ENCODE measurements at places on chromosomes 6 and 20.

DNA sequence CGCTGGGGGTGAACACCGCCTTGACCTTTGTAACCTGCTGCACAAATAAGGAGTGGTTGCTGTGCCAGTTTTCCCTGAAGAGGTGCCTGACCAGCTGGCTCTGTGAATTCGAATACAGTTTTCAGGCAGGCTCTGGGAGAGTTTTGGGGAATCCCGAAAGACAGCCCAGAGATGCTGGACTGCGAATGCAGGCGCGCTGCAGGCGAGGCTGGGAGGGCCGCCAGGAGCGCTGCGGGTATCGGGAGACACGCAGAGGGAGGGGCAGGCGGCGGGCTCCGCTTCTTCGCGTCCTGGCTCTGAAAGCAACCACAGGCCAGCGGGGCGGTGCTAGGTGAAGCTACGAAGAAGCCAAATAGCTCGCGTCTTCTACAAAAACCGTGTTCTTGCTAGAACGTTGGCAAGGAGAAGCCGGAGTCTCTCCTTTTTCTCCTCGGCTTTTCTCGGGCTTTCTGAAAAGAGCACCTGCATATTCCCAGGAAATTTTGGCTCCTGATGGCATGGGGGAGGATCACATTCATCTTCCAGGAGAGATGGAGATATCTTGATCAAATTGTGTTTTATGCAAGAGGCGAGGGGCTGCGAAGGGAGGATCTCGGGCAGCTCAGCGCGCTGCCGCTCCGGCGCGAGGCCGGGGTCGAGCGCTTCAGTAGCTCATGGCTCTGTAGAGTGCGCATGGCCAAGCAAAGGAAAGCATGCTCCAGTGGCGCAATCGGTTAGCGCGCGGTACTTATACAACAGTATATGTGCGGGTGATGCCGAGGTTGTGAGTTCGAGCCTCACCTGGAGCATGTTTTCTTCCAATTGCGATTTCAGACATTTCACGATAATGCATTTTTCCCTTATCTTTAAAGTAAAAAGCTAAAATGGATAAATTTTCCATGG, 158.1 kb upstream of the ZNF184 start:
- DNase-seq: no peak

DNA sequence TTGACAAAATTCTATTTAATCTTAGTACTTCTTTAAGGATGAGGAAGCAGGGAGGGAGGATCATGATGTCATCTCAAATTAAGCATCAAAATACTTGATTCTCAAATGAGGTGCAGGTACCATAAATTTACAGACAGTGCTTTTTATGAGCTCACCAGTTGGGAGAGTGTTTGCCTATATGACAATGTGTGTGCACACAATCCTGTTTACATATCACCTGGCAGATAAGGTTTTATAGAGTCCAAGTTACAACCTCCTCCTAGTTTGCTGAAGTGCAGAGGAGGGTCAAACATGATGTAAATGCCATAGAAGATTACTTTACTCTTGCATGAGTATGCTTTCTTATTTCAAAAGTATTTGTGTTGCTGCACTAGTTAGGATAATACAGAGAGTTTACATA, 6.4 kb downstream of the ATXN1 start:
- DNase-seq: no peak

- DNase-seq: no peak
These were observed 249.2 kb upstream of the PRDM1 start for GRCh38 chr6:105836889-105837288.

DNA sequence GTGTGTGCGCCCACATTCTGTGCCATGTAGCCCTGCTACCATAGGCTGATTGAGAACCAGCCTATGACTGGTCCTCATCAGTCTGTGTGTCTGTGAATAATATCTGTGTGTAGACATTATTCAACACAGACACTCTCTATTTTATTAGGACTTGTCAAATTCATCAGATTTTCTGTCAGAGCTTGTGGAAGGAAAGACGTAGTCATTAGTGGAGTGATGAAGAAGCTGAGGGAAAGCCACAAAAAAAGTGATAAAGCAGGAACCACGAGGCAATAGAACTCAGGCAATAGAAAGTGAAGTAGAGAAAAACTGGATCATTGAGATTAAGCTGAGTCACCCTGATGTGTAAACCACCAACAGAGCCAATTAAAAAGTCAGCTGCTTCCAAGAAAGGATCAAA, 122.2 kb upstream of the MARCKS start:
- no peak for DNase-seq
